ENCODE measurements at places on chromosomes 2 and 18.
A peak's percentile ranks its signal among the peaks of the same experiment; 100 is the strongest.

DNA sequence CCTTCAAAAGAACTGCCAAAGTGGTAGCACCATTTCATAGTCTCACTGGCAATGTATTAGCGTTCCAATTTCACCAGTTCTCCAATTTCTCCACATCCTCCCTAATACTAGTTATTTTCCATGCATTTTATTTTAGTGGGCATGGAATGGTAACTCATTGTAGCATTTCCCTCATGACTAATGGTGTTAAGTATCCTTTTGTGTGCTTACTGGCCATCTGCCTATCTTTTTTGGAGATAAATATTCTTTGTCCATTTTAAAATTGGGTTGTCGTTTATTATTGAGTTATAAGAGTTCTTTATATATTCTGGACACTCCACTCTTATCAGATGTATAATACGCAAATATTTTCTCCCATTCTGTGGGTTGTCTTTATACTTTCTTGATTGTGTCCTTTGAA is 107.1 kb downstream of the THADA start:
- DNase-seq, result no peak

- DNase-seq, result no peak
Observed at GRCh38 chr18:51151568-51152511, 45.6 kb downstream of the MEX3C start.

- no peak for DNase-seq
Observed at GRCh38 chr18:44895176-44895798, 214.6 kb downstream of the SETBP1 start.

DNA sequence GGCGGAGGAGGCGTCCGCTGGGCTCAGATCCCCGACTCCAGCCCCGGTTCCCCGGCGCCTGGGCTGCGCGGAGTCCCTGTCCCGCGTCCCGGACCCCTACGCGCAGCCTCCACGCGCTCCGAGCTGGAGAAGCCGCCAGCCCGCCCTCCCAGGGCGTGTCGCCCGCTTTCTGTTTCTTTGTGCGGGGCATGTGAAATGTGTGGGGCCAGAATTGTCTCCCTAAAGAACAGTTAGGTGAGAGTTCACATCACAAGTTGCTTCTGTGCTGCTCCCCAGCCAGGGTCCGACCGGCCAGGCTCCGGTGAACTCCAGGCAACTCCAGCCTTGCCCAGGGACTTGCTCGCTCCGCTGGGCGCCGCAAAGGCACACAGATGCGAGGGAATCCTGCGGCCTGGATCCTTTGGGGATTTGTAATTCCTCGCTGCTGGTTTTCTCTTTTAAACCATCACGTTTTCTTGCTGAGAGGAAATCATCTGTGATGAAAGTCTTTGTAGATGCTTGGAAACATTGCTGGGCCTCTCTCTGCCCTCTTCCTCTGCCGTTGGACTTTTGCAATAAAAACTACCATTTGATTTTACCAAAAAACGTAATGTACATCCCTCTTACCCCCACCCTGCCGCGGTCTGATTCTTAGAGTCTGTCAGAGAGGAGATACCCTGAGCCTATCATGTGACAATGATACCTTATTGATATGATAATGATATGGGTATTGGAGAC is 631 bp downstream of the GYPC start:
- DNase-seq, result peak; percentile 15

DNA sequence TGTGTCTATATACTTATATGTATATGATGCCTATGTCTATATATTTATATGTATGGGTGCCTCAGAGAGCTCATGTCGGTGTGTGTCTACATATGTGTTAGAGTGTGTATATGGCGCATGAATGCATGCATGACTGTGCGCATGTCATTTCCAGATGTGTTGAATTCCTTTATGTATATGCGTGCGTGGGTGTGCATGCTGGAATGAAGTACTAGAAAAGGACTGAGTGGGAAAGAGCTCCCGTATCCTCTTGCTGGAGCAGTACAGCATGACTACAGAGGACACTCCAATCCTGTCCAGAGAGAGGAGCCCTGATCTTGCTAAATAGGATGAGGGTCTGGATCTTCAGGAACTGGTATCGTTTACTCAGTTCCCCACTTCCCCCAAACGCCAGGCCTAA is 56.8 kb upstream of the LRPPRC start:
- DNase-seq, result no peak

DNA sequence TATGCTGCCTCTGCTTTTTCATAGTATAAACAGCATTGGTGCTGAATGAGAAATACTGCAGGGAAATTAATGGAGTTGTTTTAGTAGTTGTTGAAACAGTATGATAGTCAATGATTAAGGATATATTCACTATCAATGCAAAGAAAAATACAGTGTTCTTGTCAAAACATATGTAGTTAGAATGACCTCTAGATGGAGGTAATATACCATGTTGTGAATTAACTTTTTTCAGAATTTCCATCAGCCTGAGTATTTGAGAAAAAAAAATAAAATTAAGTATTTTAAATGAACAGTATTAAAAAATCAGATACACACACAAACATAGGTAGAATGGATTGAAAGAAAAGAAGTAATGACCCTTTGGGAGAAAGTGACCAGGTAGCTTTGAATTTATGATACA is 59.5 kb downstream of the RMDN2 start:
- DNase-seq, result no peak

- no peak for DNase-seq
Observed at GRCh38 chr2:14583802-14584201, 48.7 kb upstream of the LRATD1 start.

DNA sequence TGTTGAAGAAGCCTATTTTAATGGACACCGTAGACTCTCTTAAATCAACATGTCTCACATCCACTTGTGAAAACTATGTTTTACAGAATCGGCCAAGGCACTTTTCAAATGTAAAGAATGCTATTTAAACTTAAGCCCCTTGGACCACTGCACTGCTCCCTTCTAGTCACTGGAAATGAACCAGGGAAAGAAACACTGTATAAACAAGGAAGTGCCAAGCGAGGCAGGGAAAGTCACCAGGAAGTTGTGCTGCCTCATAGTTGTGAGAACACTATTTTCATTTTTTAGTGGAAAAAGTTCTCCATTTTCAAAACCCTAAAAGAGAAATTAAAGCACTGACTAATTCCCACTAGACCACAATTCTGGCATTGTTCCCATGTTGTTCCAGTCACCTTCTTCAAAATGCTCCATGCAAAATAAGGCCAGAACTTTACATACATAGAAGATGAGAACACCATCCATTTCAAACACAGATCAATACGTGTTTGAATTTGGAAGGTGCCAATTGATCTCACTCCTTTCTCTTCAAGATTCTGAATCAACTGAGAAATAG is 13.5 kb downstream of the CCDC141 start:
- DNase-seq, result no peak

- no peak for DNase-seq
Observed at GRCh38 chr2:241008711-241009121, 10.3 kb downstream of the SNED1 start.

- DNase-seq, result no peak
Observed at GRCh38 chr18:60090170-60090569, 190.4 kb downstream of the PMAIP1 start.

DNA sequence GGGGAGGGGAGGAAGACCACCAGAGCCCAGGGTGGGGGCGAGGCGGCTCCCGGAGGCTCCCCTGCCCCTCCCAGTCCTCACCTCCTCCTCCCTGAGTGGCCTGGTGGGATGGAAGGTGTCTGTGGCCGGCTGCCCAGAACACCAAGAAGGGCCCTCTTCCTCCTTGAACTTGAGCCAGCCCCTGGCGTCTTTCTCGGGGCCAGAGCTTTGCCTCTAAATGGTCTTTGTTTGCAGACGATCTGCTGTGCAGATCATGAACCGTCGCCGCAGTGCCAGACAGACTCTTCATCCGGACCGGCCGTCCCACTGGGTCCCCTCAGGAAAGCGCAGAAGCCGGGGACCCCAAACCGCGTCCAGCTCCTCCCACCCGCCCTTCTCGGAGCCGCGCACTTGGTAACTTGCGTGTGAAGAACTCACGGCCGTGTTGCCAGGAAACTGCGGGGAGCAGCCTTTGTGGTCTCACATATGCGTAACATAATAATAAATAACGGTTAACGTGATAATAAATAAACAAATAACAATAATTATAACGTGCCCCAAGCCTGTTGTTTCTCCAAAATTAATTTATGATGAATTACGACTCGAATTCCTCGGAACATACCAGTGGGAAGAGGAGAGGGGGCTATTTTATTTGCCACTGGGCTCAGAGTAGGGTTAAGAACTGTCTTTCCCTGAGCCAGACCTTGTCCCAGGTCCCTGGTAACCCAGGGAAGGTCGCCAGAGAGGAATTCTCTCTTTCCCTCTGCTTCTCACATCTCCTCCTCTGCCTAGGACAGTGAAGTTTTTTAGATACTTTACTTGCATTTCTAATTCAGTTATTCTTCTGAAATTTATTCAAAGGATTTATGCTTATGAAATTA is 41.0 kb downstream of the PTGR3 start:
- DNase-seq, result peak; percentile 43

GRCh38 chr2:180647621-180648020 is 332.8 kb upstream of the UBE2E3 start:
- no peak for DNase-seq

DNA sequence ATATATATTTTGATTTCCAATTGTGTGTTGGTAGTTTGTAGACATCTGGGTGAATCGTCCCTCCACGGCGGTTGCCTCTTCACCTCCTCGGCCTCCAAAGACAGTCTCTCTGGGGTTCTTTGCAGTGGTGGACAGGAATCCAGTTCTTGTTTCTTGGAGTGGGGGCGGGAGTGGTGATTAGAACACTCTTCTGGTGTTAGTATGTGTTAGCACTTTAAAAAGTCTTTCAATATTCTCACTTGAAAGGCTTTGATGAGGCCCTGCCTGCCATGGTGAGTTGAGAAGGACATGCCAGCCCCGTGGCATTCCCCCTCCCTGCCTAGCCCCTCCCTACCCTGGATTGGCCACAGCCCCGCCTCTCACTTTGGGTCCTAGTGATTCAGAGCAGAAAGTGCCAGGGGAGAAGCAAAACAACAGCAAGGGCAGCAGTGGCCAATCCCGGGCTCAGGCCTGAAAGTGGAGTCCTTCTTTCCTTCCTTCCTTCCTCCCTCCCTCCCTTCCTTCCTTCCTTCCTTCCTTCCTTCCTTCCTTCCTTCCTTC is 316.8 kb upstream of the HS6ST1 start:
- no peak for DNase-seq

DNA sequence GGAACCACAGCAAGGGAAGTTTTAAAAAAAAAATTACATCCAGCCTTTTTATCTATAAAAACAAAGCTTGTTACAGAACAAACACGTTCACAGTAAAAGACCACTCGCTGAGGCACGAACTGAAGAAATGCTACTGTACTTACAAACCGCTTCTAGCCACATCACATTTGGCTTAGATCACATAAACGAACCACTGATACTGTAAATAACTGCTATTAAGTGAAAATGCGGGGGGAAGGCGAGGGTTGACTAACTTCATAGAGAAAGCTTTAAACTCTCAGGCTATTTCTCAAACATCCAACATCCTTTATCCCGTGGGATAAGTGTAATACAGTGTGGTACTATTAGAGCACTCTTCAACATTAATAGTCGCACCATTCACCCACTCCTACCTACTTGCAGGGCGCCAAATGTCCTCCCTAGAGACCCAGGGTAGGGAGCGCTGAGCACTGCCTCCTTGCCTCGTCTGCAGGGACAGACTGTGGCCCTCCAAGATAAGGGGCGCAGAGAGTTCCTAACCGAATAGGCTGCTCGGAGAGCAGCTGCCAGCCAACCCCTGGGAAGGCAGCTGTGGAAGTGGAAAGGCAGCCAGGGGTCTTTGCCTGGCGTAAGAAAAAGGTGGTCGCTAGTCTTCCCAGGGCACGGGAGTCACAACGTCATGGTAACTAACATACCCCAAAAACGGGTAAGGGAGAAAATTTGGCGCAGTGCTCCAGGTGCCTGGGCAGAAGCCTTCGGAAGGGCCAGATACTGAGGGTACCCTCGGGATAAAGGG is 854 bp downstream of the GPR155 start:
- DNase-seq, result no peak

GRCh38 chr2:217363470-217363869 is 503.6 kb upstream of the TNP1 start:
- no peak for DNase-seq

GRCh38 chr2:238444242-238444641 is 17.5 kb downstream of the ASB1 start:
- no peak for DNase-seq

DNA sequence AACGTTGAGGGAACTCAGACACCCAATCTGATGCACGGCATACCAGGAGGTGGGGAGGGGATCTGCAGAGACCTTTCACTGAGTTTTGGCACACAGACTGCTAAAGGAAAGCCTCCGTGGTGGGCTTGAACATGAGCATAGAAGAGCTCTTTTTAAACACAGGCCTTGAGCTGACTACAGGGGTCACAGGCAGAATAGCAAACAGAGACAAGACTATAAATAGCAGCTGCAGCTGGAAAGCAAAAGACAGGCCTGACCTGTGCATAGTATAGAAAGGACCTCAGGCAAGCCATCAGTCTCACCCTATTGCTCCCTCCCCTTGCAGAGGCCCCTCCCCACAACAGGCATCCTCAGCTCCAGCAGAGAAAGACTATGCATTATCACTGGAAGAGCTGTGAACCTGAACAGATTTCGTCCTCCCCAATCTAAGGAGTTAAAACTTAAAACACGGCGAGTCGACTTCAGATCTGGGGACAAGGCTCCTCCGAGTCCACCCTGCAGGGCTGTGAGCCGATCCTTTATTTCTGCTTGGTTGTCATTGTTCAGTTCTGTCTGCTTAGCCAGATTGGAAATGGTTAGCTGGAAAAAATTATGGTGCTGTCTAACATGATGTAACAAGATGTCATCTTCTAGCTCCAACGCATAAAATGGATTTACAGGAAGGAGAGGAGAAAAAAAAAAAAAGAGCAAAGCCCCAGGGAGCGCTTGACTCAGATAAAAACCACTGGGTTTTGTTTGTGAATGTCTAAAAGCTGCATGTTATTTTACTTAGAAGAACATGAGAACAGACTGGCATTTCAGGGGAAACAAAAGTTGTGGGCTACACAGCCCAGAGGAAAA is 25.2 kb upstream of the LCLAT1 start:
- peak; percentile 22 for DNase-seq

- DNase-seq, result no peak
Observed at GRCh38 chr18:62334120-62334519, 9.0 kb downstream of the TNFRSF11A start.

DNA sequence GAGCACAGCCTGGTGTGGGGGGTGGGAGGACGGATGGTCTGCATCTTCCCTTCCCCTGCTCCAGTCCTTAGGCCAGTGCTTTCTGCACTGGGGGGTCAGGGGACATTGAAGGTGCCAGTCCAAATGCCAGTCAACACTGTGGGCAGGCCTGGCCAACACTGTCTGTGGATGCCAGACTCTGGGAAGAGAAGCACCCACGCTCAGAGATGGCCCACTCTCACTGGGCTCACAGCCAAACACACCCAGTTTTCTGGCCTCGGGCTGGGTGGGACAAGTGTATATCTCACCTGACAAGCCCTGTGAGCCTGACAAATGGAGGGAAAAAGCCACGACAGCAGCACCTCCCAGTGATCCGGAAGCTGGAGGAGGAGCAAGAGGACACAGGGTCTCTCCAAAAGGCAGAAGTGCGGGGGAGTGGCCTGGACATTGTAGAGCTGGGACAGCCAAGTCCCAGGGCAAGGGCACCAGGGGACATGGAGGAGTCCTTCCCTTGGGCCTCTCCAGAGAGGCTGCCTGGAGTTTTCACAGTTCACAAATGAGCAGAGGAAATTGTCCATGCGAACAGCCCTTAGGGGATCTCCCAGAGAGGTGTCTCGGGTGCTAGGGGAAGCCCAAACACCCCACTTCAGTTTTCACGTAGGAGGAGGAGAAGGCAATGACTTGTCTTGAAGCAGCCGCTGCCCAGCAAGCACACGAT is 79.3 kb downstream of the SDC1 start:
- no peak for DNase-seq
